Mesothelial cell of epicardium (in vitro differentiated cells): ENCODE measurements at places on chromosomes 2 and 18.

GRCh38 chr2:143280097-143280757, 151.0 kb downstream of the ARHGAP15 start:
- DNase-seq, result no peak

DNA sequence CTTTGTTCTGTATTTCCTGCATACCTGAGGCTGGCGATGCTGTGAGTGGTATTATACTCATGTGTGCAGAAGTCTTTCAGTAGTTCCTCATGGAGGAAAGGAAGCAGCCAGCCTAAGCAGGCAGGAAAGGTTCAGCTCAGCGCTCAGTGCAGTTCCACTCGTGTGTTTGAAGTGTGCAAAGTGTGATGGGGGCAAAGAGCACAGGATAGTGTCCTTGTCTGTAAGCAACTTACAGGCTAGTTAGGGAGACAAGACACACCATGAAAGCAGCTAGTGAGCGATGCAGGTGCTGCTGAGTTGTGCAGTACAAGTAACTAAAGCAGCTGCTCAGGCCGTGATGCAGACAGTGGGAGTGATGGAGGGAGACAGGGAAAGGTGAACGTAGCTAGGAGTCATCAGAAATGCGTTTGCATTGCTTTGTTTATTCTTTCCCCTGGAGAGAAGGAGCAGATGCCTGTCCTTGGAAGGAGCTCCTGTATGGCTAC, 146.2 kb downstream of the LDLRAD4 start:
- no peak for DNase-seq

DNA sequence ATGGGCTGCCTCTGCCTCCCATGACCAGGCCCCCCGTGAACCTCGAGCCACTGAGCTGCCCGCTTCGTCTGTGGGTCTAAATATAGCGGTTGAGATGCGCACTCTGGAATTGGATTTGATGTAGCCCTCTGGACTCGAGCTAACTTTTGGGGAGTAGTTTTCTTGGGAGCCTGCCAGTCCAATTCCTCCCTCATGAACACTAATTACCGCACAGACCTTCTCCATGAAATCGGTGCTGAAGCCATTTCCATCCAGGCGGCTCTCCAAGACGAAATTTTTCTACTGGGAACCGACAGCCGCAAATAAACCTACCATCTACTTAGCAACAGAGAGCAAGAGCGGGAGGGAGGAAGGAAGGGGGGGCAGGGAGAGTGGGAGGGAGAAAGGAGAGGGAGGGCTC, 63.6 kb downstream of the CELF4 start:
- no peak for DNase-seq

- no peak for DNase-seq
Observed at GRCh38 chr2:112870841-112871835, 34.6 kb upstream of the IL1B start.

- no peak for DNase-seq
Observed at GRCh38 chr2:74762789-74763188, 71.1 kb upstream of the HK2 start.

DNA sequence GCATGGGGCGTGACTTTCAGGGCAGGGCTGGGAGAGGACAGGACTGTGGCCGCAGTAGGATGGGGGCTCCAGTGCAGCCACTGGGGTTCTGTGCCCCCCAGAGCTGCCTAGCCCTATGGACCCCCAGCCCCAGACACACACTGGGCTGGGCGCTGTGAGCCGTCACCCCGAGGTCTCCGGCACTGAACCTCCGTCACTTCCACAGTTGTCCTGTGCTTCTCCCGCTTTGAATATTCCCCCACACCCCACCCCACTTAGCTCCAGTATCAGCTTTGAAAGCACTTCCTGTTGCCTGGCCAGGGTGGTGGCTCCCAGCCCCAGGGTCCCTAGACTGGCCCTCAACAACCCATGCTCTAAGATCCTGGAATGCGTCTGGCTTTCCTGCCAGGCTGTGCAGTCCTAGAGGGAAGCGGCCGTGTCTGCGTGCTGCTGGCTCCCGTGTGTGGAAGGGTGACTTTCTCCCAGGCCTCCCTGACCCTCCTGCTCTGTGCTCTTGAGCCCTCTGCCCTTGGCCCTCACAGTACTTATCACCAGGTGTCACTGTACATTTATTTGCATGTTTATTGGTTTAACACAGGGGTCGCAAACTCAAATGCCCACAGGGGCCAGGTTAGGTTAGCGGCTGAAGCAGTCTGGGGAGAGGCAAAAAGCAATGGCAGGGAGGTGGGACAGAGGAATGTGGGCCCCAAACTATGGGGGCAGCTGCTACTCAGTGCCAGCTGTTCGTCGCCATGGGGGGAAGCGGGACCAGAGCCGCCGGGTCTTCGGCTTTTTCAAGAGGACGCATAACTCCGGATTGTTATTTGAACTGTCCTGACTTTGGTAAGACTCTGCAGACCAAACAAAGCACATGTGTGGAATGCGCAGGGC, 9.9 kb downstream of the OBSL1 start:
- no peak for DNase-seq

- DNase-seq, result no peak
Observed at GRCh38 chr2:67268797-67269196, 128.3 kb upstream of the ETAA1 start.

DNA sequence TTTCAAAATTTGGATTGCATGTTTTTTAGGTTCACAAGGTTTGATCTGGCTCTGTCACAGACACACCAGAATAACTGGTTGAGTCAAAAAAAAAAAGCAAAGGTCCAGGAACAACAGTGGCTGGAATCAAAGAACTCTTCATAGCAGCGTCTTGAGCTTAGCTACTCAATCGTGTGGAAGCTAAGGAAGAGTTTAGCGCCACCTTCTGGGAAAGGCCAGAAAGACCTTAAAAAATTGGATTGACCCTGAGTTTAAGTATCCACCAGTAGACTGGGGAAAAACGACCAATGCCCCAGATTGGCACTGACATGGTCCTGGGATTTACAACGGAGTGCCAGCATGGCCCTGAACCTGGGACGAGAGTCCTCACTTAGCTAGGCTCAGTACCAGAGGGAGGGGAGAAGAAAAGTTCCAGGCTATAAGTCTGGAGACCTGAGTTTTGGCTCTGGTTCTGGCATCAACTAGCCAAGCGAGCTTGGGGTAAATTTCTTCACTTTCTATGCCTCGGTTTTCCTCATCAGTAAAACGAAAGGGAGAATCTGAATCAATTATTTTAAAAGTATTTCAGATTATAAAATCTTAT, 71.1 kb upstream of the TFCP2L1 start:
- peak; percentile 50 for DNase-seq

DNA sequence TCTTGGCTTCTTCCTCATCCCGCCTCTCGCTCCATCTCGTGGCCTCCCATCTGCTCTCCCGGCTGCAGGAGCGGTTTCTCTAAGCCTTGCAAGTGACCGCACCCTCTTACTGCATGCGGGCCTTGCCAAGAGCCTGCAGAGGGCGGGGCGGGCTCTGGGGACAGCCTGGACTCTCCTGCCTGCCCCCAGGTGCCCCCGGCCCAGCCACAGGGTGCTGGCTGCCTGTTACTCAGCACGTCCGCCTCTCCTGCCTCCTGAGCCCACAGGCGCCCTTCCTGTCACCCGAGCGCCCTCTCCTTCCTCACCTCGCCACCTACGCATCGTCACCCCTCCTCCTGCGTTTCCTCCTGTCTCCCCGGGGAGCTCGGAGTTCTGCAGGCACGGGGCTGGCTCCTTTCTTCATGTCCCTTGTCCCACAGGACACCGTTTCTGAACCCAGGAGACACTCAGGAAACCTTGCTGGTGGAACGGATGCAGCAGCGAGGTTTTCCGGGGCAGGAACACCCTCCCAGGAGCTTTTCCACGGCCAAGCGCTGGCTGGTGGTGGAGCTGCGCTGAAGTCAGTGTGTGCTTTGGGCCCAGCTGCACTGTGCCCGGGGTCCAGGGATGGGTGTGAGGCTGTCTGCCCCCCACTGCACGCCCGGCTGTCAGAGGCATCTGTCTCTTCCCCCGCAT, 28.5 kb downstream of the HPCAL1 start:
- DNase-seq, result no peak

DNA sequence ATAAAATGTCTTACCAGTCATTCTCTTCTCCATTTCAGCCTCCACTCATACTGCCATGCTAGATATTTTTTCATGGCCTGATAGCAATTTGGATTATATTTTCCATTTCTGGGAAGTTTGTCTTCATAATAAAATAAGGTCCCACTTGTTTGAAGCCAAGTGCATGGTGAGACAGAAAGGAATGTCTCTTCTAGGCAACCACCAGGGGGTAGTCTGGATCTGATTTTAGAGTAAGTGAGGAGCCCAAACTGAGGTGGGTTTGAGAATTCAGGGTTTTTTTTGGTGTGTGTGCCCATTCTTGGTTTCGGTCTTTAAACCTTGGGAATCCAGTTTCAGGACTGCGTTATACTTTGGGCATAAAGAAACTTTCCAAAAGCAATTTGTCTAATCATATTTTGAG, 315.5 kb downstream of the RPRM start:
- DNase-seq, result no peak

DNA sequence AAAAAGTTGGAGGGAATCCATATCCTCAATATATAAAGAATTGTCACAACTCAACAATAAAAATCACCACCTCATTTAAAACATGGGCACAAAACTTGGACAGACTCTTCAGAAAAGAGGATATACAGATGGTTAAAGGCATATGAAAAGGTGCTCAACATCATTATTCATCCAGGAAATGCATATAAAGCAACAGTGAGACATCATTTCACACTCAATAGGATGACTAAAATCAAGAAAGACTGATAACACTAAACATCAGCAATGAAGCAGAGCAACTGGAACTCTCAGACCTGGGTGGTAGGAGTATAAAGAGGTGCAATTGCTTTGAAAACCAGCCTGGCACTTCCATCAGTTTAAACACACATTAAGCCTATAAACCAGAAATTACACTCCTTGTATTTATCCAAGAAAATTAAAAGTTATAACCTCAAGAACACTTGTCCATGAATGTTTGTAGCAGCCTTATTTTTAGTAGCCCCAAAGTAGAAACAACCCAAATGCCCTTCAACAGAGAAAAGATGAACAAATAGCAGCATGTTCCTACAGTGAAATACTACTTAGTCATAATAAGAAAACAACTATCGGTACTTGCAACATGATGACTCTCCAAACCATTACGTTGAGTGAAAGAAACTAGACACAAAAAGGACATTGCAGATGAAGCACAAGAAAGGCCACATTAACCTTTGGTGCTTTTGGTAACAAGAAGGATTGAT, 79.1 kb upstream of the TANC1 start:
- DNase-seq, result no peak

DNA sequence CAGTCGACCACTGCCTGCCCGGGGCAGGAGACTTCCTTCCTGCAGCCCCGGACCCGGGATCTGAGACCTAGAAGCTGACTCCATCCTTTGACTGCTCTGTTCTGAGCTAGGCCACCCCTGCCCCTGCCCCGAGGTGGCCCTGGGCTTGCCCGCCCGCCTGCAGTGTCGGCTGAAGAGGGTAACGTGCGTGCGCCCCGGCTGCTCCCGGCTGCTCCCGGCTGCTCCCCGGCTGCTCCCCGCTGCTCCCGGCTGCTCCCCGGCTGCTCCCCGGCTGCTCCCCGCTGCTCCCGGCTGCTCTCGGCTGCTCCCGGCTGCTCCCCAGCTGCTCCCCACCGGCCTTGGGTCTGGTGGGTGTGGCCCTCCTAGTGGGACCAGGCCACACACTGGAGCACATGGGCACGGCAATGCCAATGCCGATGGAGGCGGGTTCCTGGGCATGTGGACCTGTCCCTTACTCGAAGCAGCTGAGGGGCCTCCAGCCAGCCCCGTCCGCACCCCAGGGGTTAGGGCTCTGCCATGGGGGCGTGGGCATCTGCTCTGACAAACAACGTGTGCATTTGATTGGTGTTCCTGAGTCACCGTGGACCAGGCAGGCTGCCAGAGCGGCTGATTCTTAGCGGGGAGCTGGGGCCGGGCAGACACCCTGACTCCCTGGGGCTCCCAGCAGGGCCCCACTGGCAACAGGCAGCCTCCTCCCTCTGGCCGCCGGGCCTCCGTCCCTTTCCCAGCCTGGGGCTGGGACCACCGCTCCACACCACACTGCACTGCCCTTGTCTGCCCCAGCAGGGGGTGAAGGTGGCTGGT, 2.0 kb upstream of the GAL3ST2 start:
- DNase-seq, result no peak

DNA sequence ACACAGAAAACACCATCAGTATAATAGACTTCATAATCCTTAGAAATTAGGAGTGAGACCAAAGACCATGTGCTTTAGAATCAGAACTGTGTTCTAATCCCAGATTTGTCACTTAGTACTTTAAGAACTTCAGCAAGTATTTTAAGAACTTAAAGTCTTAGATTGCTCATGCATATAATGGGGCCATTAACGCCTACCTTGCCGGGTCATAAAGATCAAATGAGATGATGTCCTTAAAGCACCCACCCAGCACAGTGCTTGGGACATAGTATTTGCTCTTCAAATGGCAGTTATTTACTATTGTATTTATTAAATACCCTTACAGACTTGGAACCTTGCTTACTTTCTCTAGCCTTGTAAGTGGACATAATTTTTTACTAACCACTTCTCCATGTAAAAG, 156.1 kb downstream of the GREB1L start:
- DNase-seq, result no peak

GRCh38 chr18:23487738-23488570, 15.4 kb upstream of the RMC1 start:
- no peak for DNase-seq

DNA sequence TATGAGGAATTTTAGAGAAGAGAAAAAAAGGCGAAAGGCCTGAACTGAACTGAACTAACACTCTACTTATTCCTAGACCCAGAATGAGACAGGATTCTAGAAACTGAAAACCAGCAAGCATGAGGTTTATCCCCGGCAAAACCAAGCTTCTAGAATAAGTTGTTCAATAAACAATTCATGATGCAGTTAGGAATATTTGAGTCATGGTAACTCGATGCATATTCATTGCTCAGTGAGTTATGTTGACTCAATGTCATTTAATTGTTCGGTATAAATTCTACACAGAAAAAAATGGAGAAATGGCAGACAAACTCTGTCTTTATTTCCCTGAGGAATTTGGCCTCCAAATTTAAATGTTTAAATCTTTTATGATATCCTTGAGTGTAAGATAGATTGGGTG, 321.5 kb downstream of the SATB2 start:
- no peak for DNase-seq

GRCh38 chr2:238666543-238666942, 181.3 kb upstream of the TWIST2 start:
- no peak for DNase-seq

GRCh38 chr2:239394346-239394945, 6.4 kb downstream of the HDAC4 start:
- peak; percentile 7 for DNase-seq
